ENCODE measurements at places on chromosomes 4 and X.

DNA sequence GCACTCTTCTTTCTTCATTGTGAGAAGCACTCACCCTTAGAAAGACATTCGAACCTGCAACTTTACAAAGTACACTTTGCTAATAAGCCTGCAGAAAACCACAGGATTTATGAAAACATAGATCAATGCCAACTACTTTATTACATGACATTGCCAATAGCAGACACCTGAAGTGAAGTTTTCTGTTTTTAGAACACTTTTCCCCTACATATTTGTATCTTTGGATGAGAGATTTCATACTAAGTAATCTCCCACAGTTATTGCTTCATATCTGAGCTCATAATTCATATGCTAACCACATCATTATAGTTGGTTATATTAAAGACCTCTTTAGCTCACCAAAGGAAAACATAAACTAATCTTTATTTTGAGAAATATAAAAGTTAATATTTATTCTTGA lies 276.5 kb upstream of the CTSO start:
- DNase-seq = no peak

DNA sequence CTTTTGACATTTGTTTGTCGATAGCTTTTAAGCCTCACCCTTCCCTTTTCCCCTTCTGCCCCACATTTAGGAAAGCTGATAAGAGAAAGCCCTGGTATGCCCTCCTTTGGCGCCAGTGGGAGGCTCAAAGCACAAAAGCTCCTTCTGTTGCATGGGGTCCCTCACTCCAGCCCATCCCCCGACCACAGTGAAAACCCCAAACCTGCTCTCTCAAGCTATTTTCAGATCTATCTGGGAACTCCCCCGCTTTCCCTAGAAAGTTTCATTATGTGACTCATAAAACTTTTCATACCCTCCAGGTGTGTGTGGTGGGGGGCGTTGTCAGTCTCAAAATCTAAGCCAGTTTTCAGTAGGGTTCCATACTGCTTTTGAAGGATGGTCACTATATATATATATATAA lies 259.0 kb upstream of the PCDH7 start:
- peak; percentile 77 for DNase-seq

DNA sequence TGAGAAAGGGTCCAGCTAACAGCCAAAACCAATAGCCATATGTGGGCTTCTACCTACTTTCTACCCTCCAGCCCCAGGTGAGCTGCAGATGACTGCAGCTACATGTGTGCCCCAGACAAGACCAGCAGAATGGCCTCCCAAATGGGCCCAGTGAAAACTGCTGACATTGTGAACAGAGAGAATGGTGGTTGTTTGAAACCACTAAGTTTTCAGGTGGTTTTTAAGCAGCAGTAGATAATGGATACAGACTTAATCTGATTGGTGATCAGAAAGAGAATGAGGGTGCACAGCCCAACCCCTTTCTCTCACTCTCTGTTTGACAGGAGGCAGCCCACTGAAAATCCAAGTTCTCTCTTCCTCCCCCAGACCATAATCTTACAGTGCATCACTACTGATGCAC lies 42.5 kb upstream of the BBS12 start:
- DNase-seq = peak; percentile 76

DNA sequence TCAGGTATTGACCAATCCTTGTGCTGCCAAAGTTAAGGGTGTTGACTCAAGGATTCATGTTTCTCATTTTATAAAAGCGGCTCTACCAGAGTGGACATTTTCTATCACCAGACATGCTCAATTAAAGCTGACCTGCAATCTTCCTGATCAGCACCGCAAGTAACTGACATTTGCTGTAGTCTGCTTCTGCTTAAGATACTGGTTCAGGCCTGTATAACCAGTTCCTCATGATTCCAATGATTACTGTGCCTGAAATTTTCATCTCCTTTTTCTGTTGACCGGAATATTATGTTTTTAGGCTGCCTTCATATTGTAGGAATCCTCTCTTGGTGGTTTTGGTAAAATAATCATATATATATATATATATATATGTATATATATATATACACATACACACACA lies 160.2 kb upstream of the SPIN4 start:
- no peak for DNase-seq

- DNase-seq = no peak
Measured at GRCh38 chrX:22396408-22396807, 123.7 kb downstream of the CBLL2 start.

GRCh38 chrX:9562851-9563250 lies 98.0 kb downstream of the TBL1X start:
- DNase-seq = no peak

- DNase-seq = no peak
Measured at GRCh38 chr4:111923786-111924185, 221.5 kb upstream of the FAM241A start.
